Stimulated activated CD4-positive, alpha-beta T cell treated with anti-CD3 and anti-CD28 coated beads, TNF-alpha, amount 100 ng/mL, for 24 hours (primary cell): ENCODE measurements at places on chromosomes 4 and X.
A peak's percentile ranks its signal among the peaks of the same experiment; 100 is the strongest.

DNA sequence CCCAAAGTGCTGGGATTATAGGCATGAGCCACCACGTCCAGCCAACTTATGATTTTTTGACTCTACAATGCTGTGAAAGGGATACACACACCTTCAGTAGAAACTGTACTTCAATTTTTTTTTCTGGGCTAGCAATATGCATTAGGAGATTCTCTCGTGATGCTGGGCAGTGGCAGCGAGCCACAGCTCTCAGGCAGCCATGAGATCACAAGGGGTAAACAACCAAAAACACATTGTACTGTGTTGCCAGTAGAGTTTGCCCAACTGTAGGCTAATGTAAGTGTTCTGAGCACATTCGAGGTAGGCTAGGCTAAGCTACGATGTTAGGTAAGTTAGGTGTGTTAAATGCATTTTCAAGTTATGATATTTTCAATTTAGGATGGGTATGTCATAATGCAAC is 25.7 kb downstream of the RAB33A start:
- no peak for DNase-seq

GRCh38 chr4:159075531-159075932 is 27.3 kb upstream of the RAPGEF2 start:
- no peak for DNase-seq

GRCh38 chr4:54746218-54746617 is 88.5 kb downstream of the KIT start:
- no peak for DNase-seq

DNA sequence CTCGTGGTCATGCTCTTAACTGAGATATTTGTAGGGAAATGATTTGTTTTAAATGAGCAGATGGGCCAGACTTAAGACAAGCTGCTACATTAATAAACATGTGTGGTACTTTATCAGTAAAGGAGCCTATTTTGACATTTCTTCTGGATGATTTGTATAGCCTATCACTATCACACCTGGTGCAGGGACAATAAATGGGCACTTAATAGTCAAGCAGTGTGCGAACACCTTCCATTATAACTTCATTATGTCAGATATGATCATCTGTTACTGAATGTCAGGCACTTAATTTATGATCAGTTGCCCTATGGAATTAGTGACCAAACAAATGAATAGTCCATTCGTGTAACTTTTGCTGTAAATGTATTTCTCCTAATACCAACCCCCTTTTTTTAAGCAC is 628.8 kb downstream of the ADGRL3 start:
- no peak for DNase-seq

- no peak for DNase-seq
Measured at GRCh38 chr4:528296-528695, 29.3 kb downstream of the PIGG start.

DNA sequence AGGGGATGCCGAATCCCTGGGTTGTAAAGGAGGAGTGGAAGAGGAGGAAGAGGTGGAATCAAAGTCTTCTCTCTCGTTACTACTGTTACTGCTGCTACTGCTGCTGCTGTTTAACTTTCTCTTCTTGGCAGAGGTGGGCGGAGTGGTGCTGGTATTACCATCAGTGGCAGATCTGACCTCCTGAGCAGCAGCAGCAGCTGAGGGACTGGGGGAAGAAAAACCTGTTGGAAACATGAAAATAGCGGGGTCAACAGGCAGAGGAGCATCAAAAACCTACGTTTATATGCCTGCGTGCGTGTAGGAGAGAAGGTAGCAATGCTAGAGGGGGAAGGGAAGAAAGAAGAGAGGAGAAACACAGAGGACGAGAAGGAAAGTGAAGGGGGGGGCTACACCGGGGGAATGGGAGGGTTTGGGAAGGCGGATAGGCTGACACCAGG is 339 bp downstream of the CUL4B start:
- peak; percentile 25 for DNase-seq

DNA sequence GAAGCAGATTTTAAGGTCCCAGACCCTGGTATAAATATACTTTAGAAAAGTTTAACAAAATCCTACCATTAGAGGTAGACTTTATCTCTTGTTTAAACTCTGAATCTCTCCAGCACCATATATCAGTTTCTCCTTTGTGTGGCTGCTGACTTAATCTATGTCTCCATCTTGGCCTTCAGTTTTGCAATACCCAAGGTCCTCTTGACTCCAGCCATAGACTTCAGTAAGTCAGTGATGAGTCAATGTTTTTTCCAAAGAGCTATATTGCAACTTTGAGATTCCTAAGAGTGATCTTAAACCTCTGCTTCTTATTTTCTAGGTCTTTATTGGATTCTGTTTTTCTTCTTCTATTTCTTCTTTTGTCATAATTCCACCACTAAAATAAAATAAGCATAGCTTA is 50.8 kb upstream of the ADGRL3 start:
- DNase-seq, result no peak

DNA sequence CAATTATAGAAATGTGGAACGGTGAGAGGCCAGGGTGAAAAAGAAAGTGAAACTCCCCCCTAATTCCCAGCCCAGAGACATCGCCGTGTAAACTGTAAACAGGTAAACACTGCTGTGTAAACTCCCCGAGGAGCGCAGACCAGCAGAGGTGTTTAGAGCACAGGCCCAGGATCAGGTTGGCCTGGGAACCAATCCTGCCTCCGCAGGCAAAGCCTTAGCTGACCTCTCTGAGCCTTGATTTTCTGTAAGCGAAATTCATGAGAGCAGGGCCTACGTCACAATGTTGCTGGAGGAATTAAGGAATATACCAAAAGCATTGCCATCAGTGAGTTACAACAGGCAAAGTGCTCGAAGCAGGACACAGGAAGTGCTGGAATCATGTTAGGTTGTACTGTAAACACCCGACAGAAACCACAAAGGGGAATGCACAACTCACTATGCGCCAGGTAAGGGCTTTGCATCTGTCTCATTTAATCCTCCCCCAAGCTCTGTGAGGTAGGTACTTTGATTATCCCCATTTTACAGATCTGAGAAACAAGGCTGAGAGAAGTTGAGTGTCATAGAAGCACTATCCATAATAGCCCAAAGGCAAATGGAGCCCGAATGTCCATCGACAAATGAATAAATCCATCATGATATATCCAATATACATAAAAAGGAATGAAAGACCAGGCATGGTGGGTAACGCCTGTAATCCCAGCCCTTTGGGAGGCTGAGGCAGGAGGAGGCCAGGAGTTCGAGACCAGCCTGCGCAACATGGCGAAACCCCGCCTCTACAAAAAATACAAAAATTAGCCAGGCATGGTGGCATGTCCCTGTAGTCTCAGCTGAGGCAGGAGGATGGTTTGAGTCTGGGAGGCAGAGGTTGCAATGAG is 30.7 kb upstream of the KIAA0232 start:
- DNase-seq, result no peak

GRCh38 chrX:9671998-9672397 is 93.6 kb downstream of the GPR143 start:
- DNase-seq, result no peak

- no peak for DNase-seq
Measured at GRCh38 chrX:46327566-46328115, 217.6 kb downstream of the ZNF674 start.

- no peak for DNase-seq
Measured at GRCh38 chr4:25903900-25904747, 9.9 kb upstream of the SMIM20 start.

DNA sequence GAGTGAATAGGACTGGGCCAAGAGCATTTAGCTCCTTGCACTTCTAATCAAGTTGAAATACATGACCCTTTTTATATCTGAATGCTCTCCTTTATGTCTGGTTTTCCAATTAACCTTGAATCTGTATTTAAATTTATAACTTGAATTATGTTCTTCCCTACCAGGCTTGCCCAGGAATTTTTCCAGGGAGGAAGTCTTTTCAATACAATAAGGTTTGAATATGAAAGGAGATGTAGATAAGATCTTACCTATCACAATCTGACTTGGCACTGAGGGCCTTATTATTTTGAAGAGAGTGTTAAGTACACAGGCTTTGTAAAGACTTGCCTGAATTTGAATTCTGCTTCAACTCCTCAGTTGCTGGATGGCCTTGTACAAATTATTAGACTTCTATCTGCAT is 555.7 kb downstream of the PCDH7 start:
- DNase-seq, result no peak

DNA sequence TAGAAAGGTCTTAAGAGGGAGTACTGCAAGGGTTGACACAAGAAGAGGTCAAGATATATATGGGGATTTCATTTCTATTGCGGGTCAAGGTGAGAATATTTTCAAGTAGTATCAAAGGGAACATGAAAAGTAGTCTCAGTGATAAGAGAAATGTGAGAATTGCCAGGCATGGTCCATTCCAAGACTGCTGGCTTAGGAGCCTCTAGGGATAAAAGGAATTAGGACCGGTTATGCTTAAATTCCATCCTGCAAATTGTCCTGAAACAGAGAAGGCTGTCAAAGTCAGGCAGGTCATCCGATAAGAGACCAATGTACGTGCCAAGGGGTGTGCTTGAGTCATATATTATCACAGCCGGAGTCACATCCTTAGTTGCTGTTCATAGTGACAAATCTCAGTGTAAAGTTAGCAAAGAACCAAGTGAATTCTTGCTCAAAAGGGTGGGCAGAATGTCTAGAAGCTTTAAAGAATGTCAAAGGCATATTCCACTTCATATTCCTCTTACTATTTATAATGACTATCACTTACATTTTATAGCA is 133.6 kb downstream of the CBLL2 start:
- no peak for DNase-seq

GRCh38 chrX:153319295-153320046 is 2.1 kb downstream of the PNMA6F start:
- DNase-seq, result no peak

DNA sequence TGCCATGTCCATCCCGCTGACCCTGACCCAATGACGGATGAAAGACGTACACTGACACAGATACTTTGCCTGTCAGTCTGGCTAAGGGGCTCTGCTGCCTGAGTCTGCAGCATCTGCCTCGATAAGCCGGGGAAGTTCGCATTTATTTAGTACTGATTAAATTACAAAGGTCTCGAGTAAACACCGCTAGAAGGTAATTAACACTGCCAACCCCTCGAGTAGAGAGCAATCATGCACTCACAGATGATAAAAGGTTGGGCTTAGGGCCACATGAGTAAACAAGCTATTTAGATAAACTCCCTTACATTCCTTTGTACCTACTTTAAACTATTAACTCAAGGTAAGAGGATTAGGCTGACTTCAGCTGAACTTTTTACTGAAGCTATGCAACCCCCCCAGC is 16.0 kb upstream of the RBMXL3 start:
- DNase-seq, result no peak

- DNase-seq, result no peak
Measured at GRCh38 chr4:128303405-128303785, 15.8 kb upstream of the PGRMC2 start.

- no peak for DNase-seq
Measured at GRCh38 chr4:24770032-24770584, 25.3 kb upstream of the SOD3 start.

DNA sequence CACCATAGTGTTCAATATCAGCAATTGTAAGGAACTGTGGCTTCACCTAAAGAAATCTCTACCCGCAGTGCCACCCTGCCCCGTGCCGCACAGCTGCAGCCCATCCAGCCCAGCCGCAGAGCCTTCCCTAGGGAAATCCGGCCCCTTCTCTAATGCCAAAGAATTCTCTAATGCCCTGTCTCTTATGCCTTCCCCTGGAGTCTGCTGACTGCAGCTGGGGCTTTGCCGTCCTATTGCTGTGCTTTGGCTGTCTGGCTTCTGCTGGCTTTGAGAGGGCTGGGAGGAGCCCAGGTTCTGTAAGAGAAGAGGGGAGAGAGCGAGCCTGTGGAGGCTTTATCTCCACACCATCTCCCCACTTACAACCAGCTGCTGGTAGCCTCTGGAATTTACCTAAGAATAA is 85.9 kb upstream of the HELT start:
- DNase-seq, result no peak

- DNase-seq, result no peak
Measured at GRCh38 chr4:72679666-72680065, 110.6 kb upstream of the ADAMTS3 start.

GRCh38 chrX:40273356-40274050 is 175.7 kb upstream of the BCOR start:
- no peak for DNase-seq

GRCh38 chr4:119211867-119212233 is 663 bp upstream of the USP53 start:
- no peak for DNase-seq

- DNase-seq, result no peak
Measured at GRCh38 chr4:76857074-76857409, 40.9 kb downstream of the SOWAHB start.

DNA sequence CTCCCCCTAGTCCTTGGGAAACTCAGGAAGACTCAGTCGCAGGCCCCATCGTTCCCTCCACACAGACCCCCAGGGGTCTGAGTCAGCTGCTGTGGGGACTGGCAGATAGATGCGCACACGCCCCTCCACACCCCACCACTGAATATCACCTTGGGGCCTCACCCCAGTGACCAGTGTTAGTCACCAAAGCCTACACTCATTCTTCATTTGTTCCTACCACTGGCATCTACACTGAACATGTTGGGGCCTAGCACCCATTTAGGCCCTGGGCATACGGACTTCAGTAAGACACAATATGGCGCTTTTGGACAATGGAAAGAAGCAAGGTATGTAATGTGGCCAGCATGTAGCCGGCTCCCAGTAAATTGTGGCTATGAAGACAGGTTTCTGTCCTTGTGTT is 154.1 kb upstream of the PJA1 start:
- no peak for DNase-seq

DNA sequence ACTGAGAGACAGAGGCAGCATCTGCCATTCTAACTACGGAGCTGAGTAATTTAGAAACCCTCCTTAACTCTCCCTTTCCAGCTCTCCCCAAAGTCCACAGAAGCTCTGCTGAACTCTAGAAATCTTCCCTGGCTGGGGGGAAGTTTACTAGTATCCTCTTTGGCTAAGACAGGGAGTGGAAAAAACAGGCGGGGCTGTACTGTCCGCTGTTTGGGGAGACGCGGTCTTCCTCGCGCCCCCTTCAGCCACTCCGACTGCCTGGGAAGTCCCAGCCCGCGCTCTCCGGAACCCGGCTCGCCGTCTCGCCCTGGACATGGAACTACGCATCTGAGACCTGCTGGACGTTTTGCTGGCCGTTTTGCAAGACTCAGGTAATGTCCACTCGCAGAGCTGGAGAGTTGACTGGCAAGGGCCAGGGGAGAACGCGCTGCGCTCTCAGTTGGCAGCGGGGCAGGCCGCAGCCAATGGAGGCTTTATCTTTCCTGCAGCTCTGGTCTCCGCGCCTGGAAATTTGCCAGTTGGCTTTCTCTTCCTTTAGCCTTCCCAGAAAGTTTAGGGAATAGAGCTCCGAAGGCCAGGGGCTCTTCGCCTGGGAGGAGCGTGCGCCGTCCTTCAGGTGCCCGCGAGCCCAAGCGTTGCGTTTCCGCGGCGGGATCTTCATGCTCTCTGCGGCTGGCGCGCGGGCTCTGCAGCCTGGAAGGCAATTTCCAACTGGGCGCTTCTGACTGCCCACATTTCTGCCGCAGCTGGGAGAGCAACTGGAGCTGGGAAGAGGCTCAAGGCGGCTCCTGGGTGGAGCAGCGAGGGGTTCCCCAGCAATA is 892 bp downstream of the IL1RAPL2 start:
- no peak for DNase-seq

GRCh38 chr4:40306226-40306625 is 28.9 kb upstream of the CHRNA9 start:
- no peak for DNase-seq
